ENCODE measurements at places on chromosomes 3 and 15.
A peak's percentile ranks its signal among the peaks of the same experiment; 100 is the strongest.

GRCh38 chr15:93887151-93887550, 344.2 kb upstream of the MCTP2 start:
- ATAC-seq, result no peak

GRCh38 chr15:92109191-92109873, 255.8 kb downstream of the SLCO3A1 start:
- ATAC-seq, result no peak

- ATAC-seq, result no peak
Measured at GRCh38 chr3:161449785-161450184, 46.8 kb upstream of the OTOL1 start.

DNA sequence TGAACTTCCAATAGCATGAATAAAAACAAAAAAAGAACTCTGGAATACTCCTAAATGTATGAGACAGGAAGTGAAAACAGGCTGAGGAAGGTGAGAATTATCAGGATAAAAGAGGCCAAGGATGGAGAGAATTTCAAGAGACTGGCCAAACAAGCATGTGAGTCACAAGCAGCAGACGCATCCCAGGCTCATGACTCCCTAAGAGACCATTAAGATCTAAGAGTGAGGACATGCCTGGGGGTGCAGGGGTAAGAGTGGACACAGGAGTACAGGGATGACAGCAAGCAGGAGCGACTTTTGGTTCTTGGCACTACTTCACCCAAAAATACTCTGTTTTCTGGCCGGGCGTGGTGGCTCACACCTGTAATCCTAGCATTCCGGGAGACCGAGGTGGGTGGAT, 7.1 kb downstream of the SCAMP2 start:
- no peak for ATAC-seq

GRCh38 chr3:8503461-8503860, 1.8 kb downstream of the LMCD1 start:
- ATAC-seq, result no peak

DNA sequence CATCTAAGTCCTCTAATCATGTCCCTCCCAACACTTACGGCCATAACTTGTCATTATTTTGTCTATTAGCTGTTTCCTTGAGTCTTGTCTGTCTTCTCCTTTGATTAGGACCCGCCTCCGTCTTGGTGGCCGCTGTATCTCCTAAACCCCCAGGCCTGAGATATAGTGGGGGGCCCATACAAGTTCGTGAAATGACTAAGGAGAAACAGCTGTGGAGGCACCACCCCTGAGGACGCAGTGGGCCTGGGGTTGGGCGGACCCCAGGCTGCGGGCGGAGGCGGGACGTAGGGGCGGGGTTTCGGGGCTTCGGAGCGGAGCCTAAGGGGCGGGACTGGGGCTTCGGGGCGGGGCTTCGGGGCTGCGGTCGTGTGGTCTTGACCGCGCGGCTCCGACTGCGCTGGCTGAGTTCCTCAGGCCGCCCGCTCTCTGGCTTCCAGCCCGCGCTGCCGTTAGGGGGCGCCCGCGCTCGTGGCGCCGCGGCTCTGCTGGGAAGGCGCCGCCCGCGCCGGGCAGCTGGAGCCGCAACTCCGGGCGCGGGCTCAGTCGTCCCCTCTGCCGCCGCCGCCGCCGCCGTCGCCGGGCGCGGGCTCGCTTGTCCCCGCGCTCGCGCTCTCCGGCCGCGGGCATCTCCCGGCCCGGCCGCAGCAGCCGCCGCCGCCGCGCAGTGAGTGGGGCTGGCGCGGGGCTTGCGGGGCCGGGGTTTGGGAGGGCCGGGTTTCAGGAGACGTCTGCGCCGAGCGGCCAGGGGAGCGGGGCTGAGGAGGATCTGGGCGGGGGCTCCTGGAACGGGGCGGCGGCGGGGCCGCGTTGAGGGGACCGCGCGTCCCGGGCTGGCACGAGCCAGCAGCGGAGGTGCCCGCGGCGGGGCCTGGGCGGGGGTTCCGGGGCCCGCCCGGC, at the start of gene KCTD6:
Gene KCTD6 (plus strand): TSS at position 591 of the 897 bp plus-strand sequence. CDS start 6,660 bp downstream, outside the sequence.
- peak; percentile 94 for ATAC-seq

DNA sequence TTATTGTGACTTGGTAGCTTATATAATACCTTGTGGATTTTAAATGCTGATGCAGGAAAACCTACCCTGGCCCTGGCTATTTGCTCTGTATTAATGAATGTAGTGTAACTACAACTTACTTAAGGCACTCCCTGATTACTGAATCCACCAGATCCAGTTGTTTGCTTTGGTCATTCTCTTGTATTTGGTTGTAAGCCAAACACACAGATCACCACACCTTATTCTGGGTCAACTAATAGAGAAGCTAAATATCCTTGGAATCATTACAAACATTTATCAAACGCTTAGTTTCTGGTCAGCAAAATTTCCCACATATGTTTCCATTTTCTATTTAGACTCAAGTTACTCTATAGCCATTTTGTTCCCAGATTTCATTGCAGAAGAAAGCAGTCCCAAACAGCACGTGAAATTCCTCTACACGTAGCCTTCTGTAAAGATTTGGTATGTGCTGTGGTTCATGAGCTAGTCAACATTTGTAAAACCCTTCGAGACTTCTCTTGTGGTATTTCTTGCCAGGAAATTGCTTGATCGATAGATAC, 322.6 kb downstream of the MEX3B start:
- no peak for ATAC-seq

DNA sequence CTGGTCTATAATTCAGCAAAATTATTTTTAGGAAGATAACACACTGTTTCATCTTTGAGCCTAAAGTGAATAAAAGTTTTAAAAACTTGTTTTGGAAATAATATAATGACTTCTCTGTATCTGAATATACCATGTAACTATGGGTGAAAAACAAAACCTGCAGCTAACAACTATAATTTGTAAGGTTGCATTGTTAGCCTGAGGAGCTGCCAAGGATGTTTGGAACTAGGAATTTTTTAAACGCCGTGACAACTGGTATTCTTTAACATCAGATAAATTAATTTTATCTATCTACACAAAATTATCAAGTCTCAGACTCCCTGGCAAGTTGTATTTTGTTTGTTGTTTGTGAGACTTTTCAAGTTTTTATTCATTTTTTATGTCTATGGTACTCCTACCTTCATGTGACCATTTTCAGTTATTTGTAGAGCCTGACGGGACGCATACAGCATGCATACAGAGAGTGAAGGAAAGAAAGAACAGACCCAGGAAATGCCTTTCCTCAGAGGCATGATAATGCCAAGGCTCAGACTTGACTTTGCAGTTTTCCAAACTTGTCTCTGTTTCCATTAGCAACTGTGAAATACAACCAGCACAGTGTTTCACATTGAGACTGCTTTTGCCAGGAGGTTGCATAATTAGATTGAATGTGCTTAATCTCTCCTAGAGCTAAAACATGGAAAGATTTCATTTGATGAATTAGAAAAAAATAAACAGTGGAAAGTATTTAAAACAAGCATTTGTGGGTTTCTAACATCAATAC, 60.8 kb upstream of the ARHGEF26 start:
- ATAC-seq, result no peak

GRCh38 chr3:81734742-81735141, 26.7 kb downstream of the GBE1 start:
- peak; percentile 56 for ATAC-seq

DNA sequence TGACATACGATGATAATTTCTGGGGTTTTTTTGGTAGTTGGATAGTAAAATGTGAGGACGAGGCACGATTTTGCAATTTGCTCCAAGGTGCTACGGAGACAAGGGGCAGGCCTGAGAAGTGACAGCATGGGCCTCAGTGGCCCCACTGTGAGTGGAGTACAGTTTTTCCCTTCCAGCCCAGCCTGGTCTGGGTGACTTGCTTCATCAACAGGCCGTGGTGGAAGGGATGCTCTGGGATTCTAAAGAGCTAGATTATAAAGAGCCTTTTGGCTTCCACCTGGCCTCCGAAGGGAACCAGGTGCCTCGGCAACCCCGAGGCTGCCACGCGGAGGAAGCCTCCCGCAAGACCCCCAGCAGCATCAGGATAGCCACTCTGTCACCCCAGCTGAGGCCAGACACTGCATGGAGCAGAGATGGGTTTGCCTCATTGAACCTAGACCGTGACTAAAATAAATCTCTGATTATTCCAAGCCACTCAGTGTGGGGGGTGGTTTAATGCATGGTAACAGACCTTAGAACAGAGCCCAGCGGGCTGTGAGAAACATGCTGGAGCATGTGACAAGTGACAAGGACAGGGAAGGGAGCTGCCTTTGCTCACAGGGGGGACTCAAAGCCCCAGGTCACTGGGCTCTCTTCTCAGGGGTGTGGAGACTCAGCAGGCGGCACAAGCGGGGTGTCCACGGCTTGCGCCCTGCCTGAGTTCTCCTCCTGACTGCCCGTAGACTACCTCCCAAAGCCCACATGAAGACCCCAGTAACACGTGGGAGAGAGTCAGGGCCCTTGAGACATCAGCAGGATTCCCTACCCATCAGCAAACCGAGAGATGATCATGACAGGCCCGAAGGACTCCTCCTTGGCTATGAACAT, 22.6 kb upstream of the SLC41A3 start:
- no peak for ATAC-seq

GRCh38 chr15:95295896-95296625, 1034.4 kb upstream of the NR2F2 start:
- no peak for ATAC-seq

DNA sequence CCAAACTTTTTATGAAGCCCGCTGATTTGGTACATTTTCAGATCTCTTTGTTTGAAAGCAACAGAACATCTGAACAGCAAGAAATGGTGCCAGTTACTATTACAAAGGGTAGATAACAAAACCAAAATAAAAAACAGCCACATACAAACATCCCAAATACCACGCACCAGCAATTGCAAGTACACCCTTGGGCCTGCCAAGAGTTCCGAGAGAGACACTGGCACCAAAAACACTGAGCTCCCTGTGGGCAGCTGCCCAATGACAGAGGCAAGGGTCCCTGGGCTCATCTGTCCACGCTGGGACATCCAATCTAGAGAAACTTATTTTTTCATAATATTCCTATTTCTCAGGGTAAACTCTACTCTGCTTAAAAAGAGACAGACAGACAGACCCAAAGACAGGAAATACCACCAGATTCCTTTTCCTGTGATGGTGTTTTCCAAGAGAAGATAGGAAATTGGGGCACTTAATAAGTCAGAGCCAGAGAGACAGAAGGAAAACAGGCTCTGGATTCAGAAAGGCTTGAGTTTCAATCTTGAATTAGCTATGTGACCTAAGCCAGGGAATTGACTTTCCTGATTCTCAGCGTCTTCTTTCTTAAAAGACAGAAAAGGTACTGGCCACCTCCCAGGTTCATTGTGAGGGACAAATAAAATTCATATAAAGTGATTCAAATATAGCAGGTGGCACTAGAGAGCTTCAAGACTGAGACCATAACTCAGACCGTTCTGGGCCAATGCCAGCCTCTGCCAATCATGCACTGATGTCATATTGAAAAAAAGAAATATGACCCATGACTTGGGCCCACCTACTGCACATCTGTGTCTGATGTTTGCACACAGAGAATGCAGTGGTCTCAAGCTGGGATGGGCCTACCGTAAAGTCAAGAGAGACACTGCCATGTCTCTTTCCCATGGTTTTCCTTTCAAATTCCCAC, 61.3 kb downstream of the FOXP1 start:
- ATAC-seq, result no peak

GRCh38 chr3:42520336-42520735, 17.9 kb downstream of the VIPR1 start:
- no peak for ATAC-seq

GRCh38 chr3:94607778-94608177, 544.9 kb downstream of the NSUN3 start:
- ATAC-seq, result no peak

DNA sequence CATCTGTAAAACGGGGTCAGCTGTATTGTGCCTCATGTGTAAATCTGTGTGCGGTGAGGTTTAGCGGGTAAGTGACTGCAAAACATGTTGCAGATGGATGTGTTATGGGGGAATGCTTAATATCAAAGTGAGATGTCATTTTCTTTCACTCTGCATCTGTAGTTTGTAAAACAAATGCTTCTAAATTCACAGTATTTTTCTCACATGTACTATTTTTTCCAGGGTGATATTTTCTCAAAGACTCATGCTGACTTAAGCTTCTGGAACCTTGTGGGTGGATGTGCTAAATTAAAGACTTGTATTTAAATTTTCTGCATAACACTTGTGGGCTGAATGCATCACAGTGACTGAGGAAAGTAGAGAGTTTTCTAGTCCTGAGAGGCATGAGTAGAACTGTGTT, 115.2 kb upstream of the TP63 start:
- peak; percentile 73 for ATAC-seq

GRCh38 chr3:183880121-183880520, 4.6 kb downstream of the PARL start:
- no peak for ATAC-seq

GRCh38 chr3:11699083-11699427, 55.3 kb upstream of the VGLL4 start:
- ATAC-seq, result no peak

GRCh38 chr3:26145769-26146168, 355.9 kb downstream of the OXSM start:
- ATAC-seq, result no peak

DNA sequence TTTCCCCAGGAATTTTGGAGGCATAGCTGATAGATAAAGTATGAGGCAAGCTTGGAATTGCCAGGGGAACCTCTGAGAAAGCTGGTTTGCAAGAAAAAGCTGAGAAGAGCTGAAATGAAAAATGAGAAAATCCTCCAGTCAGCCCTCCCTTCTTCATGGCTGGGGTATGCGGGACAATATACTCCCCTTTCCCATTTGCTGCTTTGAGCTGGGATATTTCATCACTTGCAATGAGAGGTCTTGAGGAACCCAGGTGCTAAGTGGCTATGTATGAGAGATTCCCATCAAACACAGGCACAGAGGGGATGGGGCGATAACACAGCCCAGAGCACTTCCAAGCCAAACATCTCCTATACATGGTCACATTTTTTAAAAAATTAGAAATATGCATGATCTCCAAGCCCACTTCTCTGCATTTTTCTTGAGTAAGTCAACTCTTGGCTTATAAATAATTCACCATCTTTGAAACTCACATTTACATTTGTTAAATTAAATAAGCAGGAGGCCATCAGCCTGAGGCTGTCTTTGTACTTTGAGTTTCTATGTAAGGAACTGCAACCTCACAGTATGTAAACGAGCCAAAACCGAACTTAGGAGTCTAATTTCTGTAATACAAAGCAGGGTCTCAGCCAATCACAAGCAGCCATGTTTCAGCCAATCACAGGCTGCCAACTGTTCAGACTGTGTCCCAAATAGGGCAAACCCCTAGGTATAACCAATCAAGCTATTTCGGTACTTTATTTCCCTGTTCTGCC, 983.6 kb upstream of the NR2F2 start:
- ATAC-seq, result no peak

- ATAC-seq, result no peak
Measured at GRCh38 chr15:57451555-57451954, 75.2 kb downstream of the CGNL1 start.

- ATAC-seq, result no peak
Measured at GRCh38 chr15:96392380-96393208, 62.1 kb downstream of the NR2F2 start.
